ENCODE measurements at places on chromosomes 13 and 19. TPM values are rescaled to one million over a fixed set of nuclear protein-coding genes. Genes with fewer than 3 reads are reported as not detected.
A peak's percentile ranks its signal among the peaks of the same experiment; 100 is the strongest.

GRCh38 chr19:32647361-32647760, 27.6 kb downstream of the ANKRD27 start:
- H3K36me3 ChIP-seq = peaks cover 46% of the 10 kb centered on the region
- H3K4me1 ChIP-seq = no peaks in the 10 kb centered on the region
- H3K27ac ChIP-seq = no peak overlapping the region
- H3K4me3 ChIP-seq = no peak overlapping the region
- H3K27me3 ChIP-seq = no peaks in the 10 kb centered on the region

DNA sequence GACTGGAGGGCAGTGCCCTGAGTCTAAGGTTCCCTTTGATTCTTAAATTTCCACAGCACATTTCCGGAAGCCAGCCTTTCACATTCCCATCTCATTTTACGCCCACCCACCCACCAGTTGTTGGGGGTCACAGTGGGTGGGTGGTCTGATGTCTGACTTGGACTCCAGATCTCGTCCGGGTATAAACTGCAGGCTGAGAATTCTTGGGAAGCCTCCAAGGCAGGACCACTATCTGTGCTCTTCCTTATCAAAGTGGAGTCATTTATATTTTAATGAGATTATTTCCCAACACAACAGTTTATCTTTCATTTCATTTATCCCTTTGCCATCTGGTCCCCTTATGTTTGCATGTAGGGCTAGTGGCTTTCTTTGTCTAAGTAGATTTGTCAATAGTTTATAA, 3.6 kb upstream of the FAM124A start:
- H3K27me3 ChIP-seq = peaks cover 10% of the 10 kb centered on the region
- H3K4me1 ChIP-seq = peaks cover 20% of the 10 kb centered on the region
- H3K27ac ChIP-seq = no peak overlapping the region
- no peaks in the 10 kb centered on the region for H3K36me3 ChIP-seq
- DNase-seq = no peak

GRCh38 chr19:54660964-54661363, 1.8 kb upstream of the LILRB4 start:
- H3K27ac ChIP-seq = peak overlapping the region; percentile 56
- no peaks in the 10 kb centered on the region for H3K36me3 ChIP-seq
- DNase-seq = no peak
- peaks cover 9% of the 10 kb centered on the region for H3K27me3 ChIP-seq

DNA sequence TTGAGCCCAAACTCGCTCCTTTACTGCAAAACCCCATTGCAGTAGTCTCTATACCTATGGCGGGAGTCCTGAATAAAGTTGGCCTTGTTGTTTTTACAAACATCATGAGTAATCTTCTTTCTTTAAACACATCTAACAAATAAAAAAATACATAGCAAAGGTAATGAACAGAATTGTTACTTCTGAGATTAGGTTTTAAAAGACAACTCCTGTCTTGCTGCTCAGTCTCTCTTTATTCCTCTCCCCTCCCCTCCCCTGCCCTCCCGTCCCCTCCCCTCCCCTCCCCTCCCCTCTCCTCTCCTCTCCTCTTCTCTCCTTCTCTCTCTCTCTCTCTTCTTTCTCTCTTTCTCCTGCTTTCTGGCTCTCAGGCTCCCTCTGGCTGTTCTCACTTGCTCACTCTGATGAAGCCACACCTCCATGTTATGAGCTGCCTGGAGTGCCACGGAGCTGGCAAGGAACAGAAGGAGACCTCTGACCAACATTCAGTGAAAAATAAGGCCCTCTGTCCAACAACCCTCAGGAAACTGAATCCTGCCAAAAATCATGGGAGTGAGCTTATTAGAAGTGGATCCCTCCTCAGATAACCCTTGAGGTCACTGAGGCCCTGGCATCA, 300.7 kb upstream of the MIR17HG start:
- no peaks in the 10 kb centered on the region for H3K4me1 ChIP-seq
- H3K27ac ChIP-seq = no peak overlapping the region
- no peak for DNase-seq
- H3K4me3 ChIP-seq = no peak overlapping the region
- no peaks in the 10 kb centered on the region for H3K27me3 ChIP-seq

- H3K27me3 ChIP-seq = peaks cover 63% of the 10 kb centered on the region
- no peaks in the 10 kb centered on the region for H3K36me3 ChIP-seq
- H3K4me3 ChIP-seq = peak within 1 kb of the TSS; percentile 53
- H3K27ac ChIP-seq = no peak within 1 kb of the TSS
These were observed at the start of gene CILP2 for GRCh38 chr19:19538061-19538784. Gene CILP2, plus strand, starts transcription at chr19:19538265. Its CDS starts 85 bp downstream, at chr19:19538350.

DNA sequence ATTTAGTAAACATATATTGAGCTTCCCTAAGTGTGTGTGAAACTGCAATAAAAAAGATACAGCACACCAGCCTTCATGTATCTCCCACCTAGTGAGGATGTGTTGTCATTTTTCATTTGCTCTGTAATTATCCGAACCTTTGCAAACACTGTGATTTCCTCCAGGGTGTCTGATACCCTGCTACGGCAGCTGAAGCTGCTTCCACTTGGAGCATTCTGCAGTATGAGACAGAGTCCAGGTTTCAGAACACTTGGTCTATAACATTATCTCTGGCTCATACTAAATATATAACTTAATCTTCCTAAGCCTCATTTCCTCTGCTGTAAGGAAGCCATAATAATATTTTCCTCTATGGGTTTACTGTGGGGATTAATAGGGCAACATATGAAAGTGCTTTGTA, 1338.1 kb upstream of the SLC10A2 start:
- no peaks in the 10 kb centered on the region for H3K27me3 ChIP-seq
- DNase-seq = no peak
- no peak overlapping the region for H3K4me3 ChIP-seq
- no peak overlapping the region for H3K27ac ChIP-seq
- no peaks in the 10 kb centered on the region for H3K4me1 ChIP-seq

Gene ZNF540
- total RNA-seq = 9.4 TPM

GRCh38 chr19:36605877-36606478, 865 bp downstream of the ZNF382 start:
- peaks cover 39% of the 10 kb centered on the region for H3K36me3 ChIP-seq
- no peaks in the 10 kb centered on the region for H3K27me3 ChIP-seq
- peak overlapping the region; percentile 89 for H3K27ac ChIP-seq
- peaks cover 18% of the 10 kb centered on the region for H3K4me1 ChIP-seq

- peak overlapping the region; percentile 93 for H3K4me3 ChIP-seq
- H3K27me3 ChIP-seq = no peaks in the 10 kb centered on the region
These were observed 700 bp downstream of the ZNF816 start for GRCh38 chr19:52961981-52962380.

- peaks cover 9% of the 10 kb centered on the region for H3K27me3 ChIP-seq
- no peak overlapping the region for H3K4me3 ChIP-seq
- peaks cover 20% of the 10 kb centered on the region for H3K36me3 ChIP-seq
- DNase-seq = no peak
- peaks cover 98% of the 10 kb centered on the region for H3K4me1 ChIP-seq
These were observed 2.7 kb upstream of the ACP5 start for GRCh38 chr19:11580116-11580515.

GRCh38 chr19:31693933-31694269, 344.7 kb upstream of the TSHZ3 start:
- no peak overlapping the region for H3K27ac ChIP-seq
- no peaks in the 10 kb centered on the region for H3K4me1 ChIP-seq
- H3K27me3 ChIP-seq = peaks cover 7% of the 10 kb centered on the region
- DNase-seq = no peak

Gene KLK15
- total RNA-seq = not detected

Gene ZNF43
- total RNA-seq = 36.1 TPM

DNA sequence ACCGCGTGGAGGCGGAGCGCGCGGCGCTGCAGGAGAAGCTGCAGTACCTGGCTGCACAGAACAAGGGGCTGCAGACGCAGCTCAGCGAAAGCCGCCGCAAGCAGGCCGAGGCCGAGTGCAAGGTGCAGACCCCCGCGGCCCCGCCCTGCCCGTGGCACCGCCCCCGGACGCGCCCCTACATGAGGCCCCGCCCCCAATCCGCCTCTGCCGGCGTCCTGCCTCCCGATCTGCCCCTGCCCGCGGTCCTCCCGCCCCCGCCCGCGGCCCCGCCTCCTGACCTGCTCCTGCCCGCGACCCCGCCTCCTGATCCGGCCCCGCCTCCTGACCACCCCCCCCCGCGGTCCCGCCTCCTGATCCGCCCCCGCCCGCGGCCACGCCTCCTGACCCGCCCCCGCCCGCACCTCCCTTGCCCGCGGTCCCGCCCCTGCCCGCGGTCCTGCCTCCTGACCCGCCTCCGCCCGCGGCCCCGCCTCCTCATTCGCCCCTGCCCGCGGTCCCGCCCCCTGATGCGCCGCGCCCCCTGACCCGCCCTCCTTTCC, 11.7 kb downstream of the PRR36 start:
- no peaks in the 10 kb centered on the region for H3K36me3 ChIP-seq
- H3K4me3 ChIP-seq = peak overlapping the region; percentile 34
- peaks cover 13% of the 10 kb centered on the region for H3K4me1 ChIP-seq
- peak; percentile 87 for DNase-seq

Gene ZNF155
- total RNA-seq = 15.3 TPM

DNA sequence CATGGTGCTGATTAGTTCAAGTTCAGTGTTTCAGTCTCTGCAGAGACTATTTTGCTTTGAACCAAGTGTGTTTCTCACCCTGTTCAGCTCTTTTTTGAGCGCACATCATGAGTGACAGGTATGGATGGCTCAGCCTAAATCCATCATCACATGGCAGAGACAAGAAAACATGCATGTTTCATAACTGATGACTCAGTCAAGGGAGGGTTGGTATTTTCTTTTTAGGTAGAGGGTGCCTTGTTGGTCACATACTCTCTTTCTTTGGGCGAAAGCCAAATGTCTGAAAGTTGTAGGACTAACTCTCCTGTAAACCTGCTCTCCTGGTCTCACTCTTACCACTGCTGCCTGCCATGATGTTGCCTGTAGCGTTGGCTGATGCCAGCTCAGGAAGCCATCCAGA, 48.1 kb upstream of the RAP2A start:
- no peak for DNase-seq
- H3K4me3 ChIP-seq = no peak overlapping the region
- H3K27ac ChIP-seq = no peak overlapping the region

Gene ESD
- 52.3 TPM for total RNA-seq

- no peak overlapping the region for H3K4me3 ChIP-seq
- H3K36me3 ChIP-seq = no peaks in the 10 kb centered on the region
- no peaks in the 10 kb centered on the region for H3K27me3 ChIP-seq
- H3K4me1 ChIP-seq = no peaks in the 10 kb centered on the region
These were observed 179.0 kb downstream of the SPRY2 start for GRCh38 chr13:80161896-80162295.

DNA sequence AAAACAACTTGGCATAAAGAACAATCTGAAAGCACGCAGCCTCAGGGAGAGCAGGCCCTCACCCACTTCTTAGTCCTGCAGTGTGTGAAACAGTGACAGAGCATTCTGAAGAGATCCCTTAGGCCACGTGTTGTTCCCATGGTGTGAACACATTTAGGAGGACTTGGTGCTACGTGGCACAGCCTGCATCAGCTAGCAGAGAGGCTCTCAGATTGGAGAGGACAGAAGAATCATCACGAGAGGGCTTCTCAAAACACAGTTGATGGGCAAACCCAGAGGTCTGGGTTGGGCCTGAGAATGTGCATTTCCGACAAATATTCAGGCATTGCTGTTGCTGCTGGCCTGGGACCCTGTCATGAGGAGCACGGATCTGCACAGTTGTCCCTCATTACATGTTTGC, 26.1 kb upstream of the TFDP1 start:
- H3K27me3 ChIP-seq = no peaks in the 10 kb centered on the region
- no peak overlapping the region for H3K4me3 ChIP-seq
- no peaks in the 10 kb centered on the region for H3K36me3 ChIP-seq
- DNase-seq = no peak
- peaks cover 16% of the 10 kb centered on the region for H3K4me1 ChIP-seq
- H3K27ac ChIP-seq = no peak overlapping the region

GRCh38 chr13:113802090-113802531, 43.1 kb downstream of the TMEM255B start:
- peaks cover 9% of the 10 kb centered on the region for H3K27me3 ChIP-seq
- DNase-seq = peak; percentile 74
- no peak overlapping the region for H3K4me3 ChIP-seq

Gene PRRG2
- total RNA-seq = 0.94 TPM

Gene C19orf53
- 45.7 TPM for total RNA-seq

Gene PCCA
- total RNA-seq = 29.7 TPM

DNA sequence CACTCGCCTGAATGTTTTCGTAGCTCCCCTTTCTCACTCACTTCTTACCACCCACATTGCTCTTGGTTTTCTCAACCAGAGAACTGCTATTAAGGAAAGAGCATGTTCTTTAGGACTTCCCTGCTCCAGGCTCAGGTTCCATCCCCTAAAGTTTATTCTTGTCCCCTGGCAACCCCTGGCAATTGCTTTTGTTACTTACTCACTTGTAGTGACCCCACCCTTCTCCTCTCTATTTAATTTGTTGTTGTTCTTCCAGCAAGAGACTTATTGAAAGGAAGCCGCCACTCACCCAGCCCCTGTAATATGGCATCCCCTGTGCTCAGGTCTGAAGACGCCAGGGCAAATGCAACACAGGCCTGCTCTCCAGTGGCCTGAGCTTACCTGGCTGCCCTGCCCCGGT, 233.7 kb upstream of the SOX21 start:
- no peaks in the 10 kb centered on the region for H3K36me3 ChIP-seq
- H3K27me3 ChIP-seq = no peaks in the 10 kb centered on the region
- no peak for DNase-seq
- no peaks in the 10 kb centered on the region for H3K4me1 ChIP-seq
- H3K27ac ChIP-seq = no peak overlapping the region

GRCh38 chr19:30535011-30535410, 162.8 kb downstream of the ZNF536 start:
- H3K27me3 ChIP-seq = peaks cover 11% of the 10 kb centered on the region
- no peak overlapping the region for H3K4me3 ChIP-seq
- no peaks in the 10 kb centered on the region for H3K36me3 ChIP-seq
- no peaks in the 10 kb centered on the region for H3K4me1 ChIP-seq

DNA sequence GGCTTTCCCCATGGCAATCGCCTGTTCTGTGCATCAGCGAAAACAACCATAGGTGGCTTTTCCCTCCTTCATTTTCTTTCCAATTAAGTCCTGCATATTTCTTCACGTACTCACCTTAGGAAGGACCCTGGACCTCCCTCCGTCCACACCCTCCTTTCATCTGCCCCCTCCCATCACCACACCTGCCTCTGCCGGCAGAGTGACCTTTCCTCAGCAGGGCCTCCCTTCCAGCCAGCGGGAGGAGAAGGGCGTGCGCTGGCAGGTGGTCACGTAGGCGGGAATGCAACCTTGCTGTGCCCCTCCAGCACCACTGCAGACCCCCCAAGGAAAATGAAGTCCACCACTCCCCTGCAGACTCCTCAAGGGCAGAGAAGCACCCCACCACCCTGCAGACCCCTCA, 61.1 kb downstream of the GSX1 start:
- H3K4me1 ChIP-seq = no peaks in the 10 kb centered on the region
- H3K4me3 ChIP-seq = no peak overlapping the region
- DNase-seq = no peak

GRCh38 chr13:77185721-77186120, 141.2 kb downstream of the MYCBP2 start:
- no peak overlapping the region for H3K4me3 ChIP-seq
- peaks cover 95% of the 10 kb centered on the region for H3K36me3 ChIP-seq
- H3K4me1 ChIP-seq = peaks cover 17% of the 10 kb centered on the region
- H3K27me3 ChIP-seq = no peaks in the 10 kb centered on the region

- H3K4me1 ChIP-seq = no peaks in the 10 kb centered on the region
- no peak overlapping the region for H3K27ac ChIP-seq
- DNase-seq = no peak
- peaks cover 54% of the 10 kb centered on the region for H3K36me3 ChIP-seq
- H3K4me3 ChIP-seq = no peak overlapping the region
- H3K27me3 ChIP-seq = no peaks in the 10 kb centered on the region
These were observed 12.1 kb downstream of the ZNF561 start for GRCh38 chr19:9608912-9609311.

GRCh38 chr13:76289558-76289957, 596.6 kb downstream of the KCTD12 start:
- no peak overlapping the region for H3K27ac ChIP-seq
- no peaks in the 10 kb centered on the region for H3K36me3 ChIP-seq
- no peaks in the 10 kb centered on the region for H3K27me3 ChIP-seq
- no peak overlapping the region for H3K4me3 ChIP-seq
- DNase-seq = no peak
- H3K4me1 ChIP-seq = no peaks in the 10 kb centered on the region

Gene MAG
- total RNA-seq = 35.6 TPM

All from spleen (tissue), 13 donors.